ENCODE measurements at places on chromosomes 3 and 15. TPM values are rescaled to one million over a fixed set of nuclear protein-coding genes. Genes with fewer than 3 reads are reported as not detected.

The LRRC28 gene
- 28.2 TPM for total RNA-seq

The FAM81A gene
- total RNA-seq: 0.35 TPM

The DCLK3 gene
- total RNA-seq: 4.3 TPM

The MEX3B gene
- total RNA-seq: 3.4 TPM

The CA12 gene
- 4.3 TPM for total RNA-seq

The GRAMD1C gene
- total RNA-seq: 3.4 TPM

The HTR3E gene
- total RNA-seq: not detected

The MAGEF1 gene
- total RNA-seq: 63.2 TPM

The PAQR9 gene
- 4.4 TPM for total RNA-seq

The RTF1 gene
- total RNA-seq: 28.9 TPM

The ABHD6 gene
- total RNA-seq: 3.8 TPM

The SIAH2 gene
- 15.6 TPM for total RNA-seq

The LTK gene
- total RNA-seq: 0.59 TPM

The CDCP1 gene
- total RNA-seq: 8.1 TPM

The FOXB1 gene
- 1.7 TPM for total RNA-seq

The HGD gene
- not detected for total RNA-seq

The CHST13 gene
- 6.1 TPM for total RNA-seq

The GHSR gene
- total RNA-seq: not detected

The SKOR1 gene
- 0.37 TPM for total RNA-seq

The MESP1 gene
- total RNA-seq: 0.32 TPM

The SLC38A3 gene
- 8.2 TPM for total RNA-seq

The ALDH1A3 gene
- total RNA-seq: 6.5 TPM

The AMT gene
- 53.8 TPM for total RNA-seq

The HIGD2B gene
- total RNA-seq: not detected

The CCDC39 gene
- total RNA-seq: 0.32 TPM

The PLAAT1 gene
- total RNA-seq: 4.4 TPM

The TTLL13 gene
- not detected for total RNA-seq

The MGLL gene
- not detected for total RNA-seq

The PLA2G4D gene
- not detected for total RNA-seq

The CNOT10 gene
- 54.1 TPM for total RNA-seq

The C3orf49 gene
- total RNA-seq: not detected

The MAGI1 gene
- total RNA-seq: 45.1 TPM

The BFSP2 gene
- total RNA-seq: not detected

Measured in endodermal cell (in vitro differentiated cells).